Ureter (tissue), 1 donor: ENCODE measurements at places on chromosomes 2 and 18. TPM values are rescaled to one million over a fixed set of nuclear protein-coding genes. Genes with fewer than 3 reads are reported as not detected.

GRCh38 chr2:167637741-167638140 is 609.7 kb downstream of the STK39 start:
- no peak for DNase-seq

DNA sequence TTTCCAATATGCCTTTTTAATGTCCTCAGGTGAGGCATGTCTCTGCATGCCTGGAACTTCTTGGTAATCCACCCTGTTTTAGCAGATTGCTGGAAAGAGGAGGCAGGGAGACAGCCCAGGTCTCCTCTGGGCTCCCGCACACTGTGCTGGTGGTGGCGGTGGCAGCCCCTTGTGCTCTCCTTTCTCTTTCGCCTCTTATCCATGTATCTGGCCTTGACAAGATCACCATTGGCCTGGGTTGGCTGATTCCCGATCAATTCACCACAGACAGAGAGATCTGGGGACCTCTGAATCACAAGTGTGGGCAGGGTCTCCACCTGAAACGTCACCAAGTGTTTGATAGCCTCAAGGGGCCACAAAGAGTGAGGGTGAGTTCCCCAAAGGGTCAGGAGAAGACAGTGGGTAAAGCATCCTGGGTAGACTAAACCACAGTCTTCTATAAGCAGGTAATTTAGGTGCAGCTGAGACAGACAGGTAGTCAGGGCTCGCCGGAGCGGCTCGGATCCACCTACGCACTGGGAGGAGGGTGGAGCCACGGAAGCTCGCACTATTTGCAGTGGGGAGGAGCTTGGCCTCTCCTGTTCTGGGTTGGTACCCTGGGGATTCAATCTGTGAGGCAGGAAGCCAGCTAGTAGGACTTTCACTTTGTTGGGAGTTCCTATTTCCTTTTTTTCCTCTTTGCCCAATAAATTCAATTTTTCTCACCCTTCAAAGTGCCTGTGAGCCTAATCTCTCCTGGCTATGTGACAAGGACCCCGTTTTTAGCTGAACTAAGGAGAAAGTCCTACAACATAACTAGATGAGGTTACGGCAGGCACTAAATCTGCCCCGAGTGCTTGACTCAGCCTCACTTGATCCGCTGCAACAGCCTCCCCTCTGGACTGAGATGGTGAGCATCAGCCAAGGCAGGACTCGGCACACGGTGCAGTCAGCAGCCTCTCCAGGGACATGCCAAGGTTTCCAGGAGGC is 57.6 kb downstream of the SLC4A3 start:
- peak; percentile 90 for DNase-seq

- DNase-seq: no peak
These were observed 204.7 kb upstream of the ITGA4 start for GRCh38 chr2:181252262-181253148.

DNA sequence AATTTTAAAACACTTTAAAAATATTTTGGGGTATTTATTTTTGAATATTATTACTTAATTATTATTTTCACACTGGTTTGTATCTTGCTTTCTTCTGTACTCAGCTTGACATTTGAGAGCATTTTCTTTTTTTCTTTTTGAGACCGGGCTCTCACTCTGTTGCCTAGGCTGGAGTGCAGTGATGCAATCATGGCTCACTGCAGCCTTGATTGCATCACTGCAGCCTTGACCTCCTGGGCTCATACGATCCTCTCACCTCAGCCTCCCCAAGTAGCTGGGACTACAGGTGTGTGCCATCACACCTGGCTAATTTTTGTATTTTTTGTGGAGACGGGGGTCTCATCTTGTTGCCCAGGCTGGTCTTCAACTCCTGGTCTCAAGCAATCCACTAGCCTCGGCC is 79.9 kb upstream of the DLX2 start:
- no peak for DNase-seq

DNA sequence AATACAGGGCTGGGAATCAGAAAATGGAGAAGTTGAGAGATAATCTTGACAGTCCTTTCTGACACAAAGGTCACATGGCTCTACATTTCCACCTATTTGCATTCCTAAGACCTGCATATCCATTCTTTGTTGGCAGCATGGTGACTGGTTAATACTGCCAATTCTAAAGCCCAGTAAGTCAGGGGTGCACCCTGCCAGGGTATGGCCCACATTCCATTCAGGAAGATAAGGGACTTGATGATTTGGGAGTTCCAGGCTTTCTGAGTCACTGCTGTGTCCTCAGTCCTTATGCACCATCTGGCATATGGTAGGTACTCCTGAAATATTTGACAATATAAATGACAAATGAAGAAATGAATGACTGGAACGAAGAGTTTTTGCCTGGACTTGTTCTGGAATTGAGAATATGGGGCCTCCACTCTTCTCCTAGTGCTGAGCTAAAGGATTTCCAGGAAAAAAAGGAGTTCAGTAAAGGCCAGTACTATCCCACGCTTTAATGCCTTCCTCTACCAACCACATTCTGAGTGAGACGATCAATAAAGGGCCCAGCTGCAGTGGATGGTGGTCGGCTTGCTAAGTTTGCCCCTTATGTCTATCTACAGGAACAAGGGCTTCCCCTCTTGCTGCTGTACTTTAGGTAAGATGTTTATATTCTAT is 31.7 kb upstream of the EIF2AK3 start:
- no peak for DNase-seq

DNA sequence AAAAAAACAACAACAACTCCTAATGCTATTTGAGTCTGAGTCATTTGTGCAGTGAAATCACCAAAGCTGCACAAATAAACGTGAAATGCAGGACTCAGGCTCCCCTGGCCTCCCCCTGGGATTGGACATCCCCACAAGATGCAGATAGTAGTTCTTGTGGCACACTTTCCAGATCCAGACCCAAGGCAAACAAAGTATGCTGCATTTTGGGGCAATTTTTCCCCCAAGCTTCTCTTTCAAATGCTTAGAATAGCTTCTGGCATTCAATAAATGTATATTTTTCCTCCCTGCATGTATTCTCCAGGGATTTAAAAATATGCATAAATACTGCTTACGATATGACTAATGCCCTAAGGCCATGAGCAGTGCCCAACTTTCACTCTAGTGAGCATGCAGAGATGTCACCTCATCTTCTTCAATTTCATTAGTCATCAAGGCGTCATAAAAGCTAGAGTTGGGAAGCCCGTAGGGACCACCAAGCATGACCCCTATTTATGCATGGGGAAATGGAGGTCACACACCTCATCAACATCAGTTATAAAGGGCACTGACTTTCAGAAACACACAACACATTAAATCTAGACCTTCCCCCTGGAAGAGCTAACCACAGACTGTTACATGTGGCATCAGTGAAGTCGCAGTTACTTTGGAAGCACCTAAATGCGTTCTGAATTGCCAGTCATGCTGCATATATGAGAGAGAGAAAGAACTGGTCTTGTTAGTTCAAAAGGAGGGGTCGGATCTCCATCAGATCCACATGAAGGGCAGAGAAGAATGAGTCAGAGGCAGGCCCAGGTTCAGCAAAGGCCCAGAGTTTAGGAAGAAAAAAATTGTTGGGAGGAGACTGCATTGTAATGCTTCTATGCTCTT is 374.1 kb downstream of the LPIN1 start:
- DNase-seq: no peak

DNA sequence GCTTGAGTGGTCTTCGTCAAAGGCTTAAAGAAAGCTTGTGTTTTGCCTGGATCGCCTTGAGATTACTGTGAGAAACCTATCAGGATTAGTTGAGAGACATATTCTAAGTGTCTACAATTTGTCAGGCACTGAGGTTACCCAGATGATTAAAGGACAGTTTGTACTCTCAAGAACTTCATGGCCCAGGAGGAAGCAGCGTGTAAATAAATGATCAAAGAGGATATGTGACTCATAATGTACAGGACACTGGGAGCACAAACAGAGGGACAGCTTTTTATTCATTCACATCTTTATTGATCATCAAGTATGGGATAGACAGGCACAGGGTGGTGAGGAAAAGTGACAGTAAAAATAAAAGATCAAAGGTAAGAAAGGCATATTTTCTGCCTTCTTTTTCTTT is 152.6 kb upstream of the FSHR start:
- no peak for DNase-seq

DNA sequence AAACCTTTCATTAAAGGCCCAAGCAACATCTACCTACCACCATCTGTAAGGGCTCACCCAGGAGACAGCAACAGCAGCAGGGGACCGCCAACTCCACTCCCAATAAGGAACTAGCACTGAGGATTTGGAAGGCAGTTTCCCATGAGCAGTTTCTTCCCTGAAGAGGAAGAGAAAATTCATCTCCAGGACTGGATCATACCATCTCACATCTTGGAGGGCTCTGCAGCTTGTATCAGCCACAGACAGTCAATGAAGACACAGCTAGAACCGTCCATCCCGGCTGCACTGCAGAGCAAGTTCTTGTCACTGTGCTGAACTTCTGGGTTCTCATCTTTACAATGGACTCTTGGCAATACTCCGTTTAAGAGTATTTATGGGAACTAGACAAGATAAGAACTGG is 2.8 kb upstream of the GYPC start:
- no peak for DNase-seq

- DNase-seq: no peak
These were observed 18.7 kb upstream of the ASPRV1 start for GRCh38 chr2:69979902-69980807.

- no peak for DNase-seq
These were observed 158.5 kb downstream of the FTCDNL1 start for GRCh38 chr2:199692489-199692888.

DNA sequence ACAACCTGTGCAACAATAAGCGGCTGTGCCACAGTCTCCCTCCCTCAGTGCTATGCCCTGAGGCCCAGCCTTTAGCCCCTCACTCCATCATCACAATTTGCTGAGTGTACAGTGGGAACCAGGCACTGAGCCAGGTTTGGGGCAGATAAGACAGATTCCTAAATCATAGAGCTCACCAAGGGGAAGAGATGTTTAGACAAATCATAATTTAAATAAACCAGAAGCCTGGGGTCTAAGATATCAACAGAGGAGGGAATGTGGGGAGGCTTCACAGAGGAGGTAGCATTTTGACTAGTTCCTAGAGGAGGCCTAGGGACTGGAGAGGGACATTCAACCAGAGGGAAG is 139.3 kb upstream of the EPAS1 start:
- no peak for DNase-seq

DNA sequence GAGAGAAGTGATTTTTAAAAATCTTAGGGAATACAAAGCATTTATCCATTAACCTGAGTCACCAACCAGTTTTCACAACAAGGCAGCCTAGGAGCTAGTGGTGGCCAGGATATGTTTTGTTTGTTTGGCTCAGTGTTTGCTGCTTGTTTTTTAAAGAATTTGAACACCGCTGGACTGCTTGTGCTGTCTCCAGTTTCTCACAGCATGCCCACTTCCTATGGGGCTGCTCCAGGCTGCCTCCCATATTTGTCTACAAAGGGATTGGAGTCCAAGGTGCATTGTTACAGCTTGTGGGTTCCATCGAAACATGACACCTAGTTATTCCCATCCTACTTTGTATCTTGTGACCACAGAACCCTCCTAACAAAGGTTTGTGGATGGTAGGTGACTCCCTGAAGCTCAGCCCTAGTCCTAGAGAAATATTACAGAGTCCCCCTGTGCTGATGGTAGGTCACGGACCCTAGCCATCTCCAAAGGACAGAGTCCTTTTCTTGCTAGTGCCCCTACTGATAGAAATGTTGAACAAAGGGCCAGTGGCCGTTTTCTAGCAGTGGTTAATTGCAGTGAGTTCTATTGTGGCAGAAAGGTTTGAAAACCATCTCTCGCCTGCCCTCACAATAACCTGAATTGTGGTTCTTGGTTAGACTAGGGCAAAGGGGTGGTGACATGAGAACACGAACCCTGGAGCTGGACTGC is 23.2 kb downstream of the GPR39 start:
- no peak for DNase-seq

GRCh38 chr2:133941666-133942065 is 312.2 kb upstream of the MGAT5 start:
- no peak for DNase-seq

DNA sequence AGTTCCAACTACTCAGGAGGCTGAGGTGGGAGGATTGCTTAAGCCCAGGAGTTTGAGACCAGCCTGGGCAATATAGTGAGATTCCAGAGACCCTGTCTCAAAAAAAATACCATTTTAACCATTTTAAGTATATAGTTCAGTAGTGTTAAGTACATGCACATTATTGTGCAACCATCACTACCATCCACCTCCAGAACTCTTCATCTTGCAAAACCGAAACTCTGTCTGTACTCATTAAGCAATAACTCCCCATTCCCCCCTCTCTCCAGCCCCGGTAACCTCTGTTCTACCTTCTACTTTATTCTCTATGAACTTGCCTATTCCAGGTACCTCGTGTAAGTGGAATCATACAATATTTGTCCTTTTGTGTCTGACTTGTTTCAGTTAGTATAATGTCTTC is 86.4 kb downstream of the GFPT1 start:
- DNase-seq: no peak

DNA sequence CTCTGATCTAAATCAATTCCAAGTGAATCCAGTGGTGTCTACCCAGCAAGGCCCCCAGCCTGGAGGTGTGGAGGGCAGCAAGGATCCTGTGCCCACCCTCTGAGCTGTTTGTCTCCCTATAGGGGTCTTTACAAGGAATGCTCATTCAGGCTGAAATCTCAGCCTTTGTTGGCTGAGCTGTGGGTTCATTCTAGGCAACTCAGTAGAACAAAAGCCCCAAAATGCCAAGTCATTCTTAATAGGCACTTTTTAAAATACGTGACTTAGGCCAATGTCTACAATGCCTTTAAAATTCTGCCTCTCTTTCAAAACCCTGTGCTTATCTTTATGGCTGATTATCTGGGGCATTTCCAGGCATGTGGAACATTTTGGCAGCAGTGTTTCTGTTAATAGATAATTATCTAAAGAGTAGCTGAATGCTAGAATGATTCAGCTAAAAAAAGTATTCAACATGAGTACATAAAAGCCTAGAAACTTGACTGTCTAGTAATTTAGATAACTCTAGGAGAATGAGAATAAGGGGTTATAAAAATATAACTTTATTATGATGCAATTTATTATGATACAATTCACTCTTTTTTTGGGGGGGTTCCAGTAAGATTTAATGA is 7.4 kb downstream of the UGT1A6 start:
- peak; percentile 66 for DNase-seq

DNA sequence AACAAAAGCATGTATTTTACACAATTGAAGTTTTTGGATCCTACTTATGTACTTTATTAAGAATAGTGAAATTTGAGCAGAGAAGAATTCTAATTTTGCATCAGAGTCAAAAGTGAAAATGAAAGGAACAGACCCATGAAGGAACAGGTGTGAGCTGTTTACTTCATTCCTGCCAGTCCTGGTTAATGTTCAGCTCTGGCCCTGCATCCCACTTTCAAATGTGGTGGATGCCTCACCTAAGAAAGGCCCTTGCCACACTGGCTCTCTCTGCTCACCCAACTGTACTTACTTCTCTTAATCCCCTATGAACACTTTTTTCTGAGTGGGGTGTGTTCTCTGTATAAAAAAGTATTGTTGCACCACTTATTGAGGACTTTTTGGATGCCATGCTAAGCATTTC is 22.2 kb downstream of the FAM110C start:
- DNase-seq: no peak

The TTN gene
- total RNA-seq: 3.9 TPM

The SF3B6 gene
- 70.5 TPM for total RNA-seq

The KCNG3 gene
- not detected for total RNA-seq

The DNAJC5G gene
- not detected for total RNA-seq

The RALB gene
- 50.5 TPM for total RNA-seq

The SS18 gene
- 88.2 TPM for total RNA-seq

The TAF1B gene
- 41.1 TPM for total RNA-seq

The CCDC178 gene
- 1.9 TPM for total RNA-seq
